ENCODE measurements at places on chromosomes 1 and 21. TPM values are rescaled to one million over a fixed set of nuclear protein-coding genes. Genes with fewer than 3 reads are reported as not detected.

VASH2 gene
- 305 TPM for total RNA-seq

AMY2A gene
- not detected for total RNA-seq

LCE1D gene
- not detected for total RNA-seq

GJC2 gene
- total RNA-seq = 0.58 TPM

GJA5 gene
- total RNA-seq = 1.7 TPM

TMEM51 gene
- total RNA-seq = 5.2 TPM

CFHR2 gene
- not detected for total RNA-seq

SPRR5 gene
- total RNA-seq = not detected

BSND gene
- total RNA-seq = 0.47 TPM

FAM72A gene
- total RNA-seq = 19.1 TPM

ACTN2 gene
- total RNA-seq = 1.9 TPM

DTL gene
- 47.7 TPM for total RNA-seq

Measured in GM23338 (cell line).